GM23248 (cell line): ENCODE measurements at places on chromosomes 2 and 18. TPM values are rescaled to one million over a fixed set of nuclear protein-coding genes. Genes with fewer than 3 reads are reported as not detected.

ABCG8 gene
- not detected in 2 replicates for total RNA-seq

NT5DC4 gene
- total RNA-seq: not detected in 2 replicates

CAPN14 gene
- total RNA-seq: 0.11 TPM in 1 of 2 replicates, not detected in the other

LINC00305 gene
- not detected in 2 replicates for total RNA-seq

CD8B2 gene
- total RNA-seq: not detected in 2 replicates

ALPP gene
- total RNA-seq: not detected in 2 replicates

DAW1 gene
- total RNA-seq: under 0.01 and 2.1 TPM in 2 replicates

GRCh38 chr2:137857881-137858280, 106.4 kb upstream of the HNMT start:
- no peak for DNase-seq

DNA sequence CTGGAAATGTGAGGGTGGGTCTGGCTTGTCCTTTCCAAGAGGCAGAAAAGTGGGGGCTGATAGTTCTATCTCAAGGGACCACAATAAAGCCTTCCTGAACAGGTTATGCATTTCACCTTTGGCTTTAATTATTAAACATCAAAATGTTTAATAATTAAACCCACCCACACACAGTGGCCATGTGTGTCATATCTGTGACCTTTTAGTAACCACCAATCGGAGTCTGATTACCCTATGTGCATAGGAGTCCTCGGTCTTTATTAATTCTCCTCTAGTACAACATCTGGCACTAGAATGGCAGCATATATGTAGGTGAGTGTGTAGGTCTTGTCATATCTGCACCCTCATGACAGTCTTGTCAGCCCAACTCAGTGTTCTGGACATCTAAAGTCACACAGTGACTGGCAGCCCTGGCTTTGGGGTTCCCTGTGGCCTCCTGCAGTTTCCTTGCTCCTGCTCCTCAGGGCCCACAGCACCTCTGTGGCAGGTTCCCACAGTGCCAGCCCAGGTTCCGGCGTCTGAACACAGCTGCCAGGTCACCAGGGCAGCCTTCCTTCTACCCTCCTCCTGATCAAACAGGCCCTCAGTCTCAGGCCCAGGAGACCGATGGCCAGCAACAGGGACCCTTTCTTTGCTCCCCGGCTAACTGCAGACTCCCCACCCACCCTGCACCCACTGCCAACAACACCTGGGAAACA, 100.9 kb downstream of the MTCL1 start:
- DNase-seq: no peak

GRCh38 chr2:172929644-172930043, 146.0 kb upstream of the MAP3K20 start:
- peak; percentile 10 for DNase-seq

DNA sequence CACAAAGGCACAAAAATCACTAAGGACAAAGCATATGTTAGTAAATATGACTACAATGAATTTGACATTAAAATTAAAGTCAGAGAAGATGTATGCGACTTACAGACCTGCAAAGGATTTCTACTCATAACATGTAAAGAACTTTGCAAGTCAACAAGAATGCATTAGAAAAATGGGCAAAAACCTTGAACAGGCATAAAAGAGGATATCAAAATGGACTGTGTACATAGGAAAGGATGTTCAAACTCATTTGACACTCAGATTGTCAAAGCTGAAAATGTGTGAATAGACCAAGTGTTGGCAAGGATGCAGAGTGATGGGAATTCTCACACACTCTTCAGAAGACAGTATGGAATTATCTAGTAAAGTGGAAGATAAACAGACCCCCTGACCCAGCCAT, 94.9 kb downstream of the MYOM1 start:
- no peak for DNase-seq

DNA sequence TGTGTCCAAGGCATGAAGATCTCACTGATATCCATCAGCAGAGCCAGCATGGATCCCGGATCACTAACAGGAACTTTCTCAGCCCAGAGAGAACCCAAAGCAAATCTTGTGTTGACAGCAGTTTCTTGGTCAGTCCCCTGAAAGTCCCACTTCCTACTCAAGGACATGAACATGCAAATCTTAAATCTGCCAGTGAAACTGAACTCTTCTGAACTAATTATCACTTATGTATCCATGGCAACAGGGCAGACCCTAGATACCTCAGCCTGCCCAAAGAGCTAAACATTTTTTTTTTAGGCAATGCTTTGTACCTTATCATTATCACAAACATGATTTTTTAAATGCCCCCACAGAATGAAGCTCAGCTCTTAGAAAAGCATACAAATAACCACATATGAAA, 127.8 kb upstream of the DDX18 start:
- DNase-seq: no peak

DNA sequence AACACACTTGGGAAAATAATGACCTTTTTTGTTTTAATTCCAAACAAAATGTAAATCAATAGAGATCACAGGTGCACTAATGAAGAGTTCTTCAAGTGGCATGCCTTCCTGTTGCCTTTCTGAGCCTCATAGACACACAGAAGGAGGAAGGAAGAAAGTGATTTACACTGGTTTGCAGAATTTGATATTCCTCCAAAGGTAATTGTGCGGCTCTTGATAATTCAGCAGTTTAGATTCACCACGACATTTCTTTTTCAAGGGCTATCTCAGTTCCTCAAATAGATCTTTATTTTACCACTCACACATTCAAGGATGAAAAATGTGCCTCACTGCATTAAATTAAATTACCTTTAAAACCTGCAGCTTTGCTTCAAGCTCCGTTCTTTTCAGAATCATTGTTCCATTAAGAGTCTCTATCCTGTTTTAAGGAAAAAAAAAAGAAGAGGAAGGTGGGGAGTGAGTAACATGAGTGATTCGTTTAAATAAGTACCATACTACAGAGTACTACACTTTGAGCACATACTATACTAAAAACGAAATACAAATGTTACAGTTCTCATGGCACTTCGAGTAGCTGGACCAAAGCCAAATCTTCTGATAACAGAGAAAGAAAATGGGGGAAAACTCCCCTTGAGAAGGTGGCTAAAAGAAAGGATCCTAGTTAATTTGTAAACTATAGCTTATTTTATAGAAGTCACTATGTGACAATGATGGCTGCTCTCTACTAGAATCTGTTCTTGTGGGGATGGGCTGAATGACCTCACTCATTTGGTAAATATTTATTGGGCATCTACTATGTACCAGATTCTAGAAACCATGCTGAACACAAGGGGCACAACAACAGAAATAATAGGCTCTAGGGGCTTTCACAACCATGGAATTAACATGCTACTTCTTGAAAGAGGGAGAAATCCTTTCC, 16.6 kb downstream of the CYTIP start:
- no peak for DNase-seq

DNA sequence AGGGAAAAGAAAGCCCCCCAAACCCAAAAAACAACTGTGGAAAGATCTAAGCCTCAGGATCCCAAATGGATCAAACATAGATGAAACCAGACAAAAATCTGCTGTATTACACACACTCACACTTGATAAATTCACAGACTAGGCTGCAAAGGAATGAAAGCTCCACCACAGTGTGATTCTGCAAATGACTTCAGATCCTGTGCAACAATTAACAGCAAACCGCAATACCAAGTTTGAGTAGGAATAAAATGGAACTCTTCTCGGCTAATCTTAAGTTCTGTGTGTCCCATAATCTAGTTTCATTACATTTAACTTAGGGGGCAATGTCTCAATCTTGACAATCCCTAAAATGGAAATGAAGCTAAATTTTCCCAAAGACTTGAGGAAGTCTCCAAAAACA, 11.9 kb downstream of the CLK1 start:
- DNase-seq: no peak

DNA sequence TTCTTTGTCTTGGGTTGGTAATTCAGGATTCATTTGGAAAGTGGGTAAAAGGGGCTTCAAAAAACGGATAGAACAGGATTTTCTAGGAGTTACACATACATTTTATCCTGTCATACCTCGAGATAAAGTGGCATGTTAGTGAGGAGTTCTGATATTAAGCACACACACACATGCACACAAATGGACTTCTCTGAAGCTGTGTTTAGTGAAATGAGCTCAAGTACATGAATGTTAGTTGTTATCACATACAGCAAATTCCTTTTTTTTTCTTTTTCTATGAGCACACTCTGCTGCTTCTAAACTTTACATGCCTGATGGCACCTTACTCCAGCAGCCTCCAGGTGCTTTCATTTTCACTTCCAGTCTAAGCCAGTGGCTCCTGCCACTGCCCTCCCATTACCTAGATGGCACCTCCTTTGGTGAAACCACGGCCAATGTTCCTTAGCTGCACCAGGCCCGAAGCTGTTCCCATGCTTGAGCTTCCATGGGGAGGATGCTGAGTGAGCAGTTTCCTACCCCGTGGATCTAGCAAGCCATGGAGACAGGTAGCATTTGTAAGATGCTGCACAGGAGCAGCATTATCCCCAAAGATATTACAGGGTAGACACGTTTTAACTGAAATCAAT, 49.7 kb downstream of the STAT1 start:
- DNase-seq: no peak

DNA sequence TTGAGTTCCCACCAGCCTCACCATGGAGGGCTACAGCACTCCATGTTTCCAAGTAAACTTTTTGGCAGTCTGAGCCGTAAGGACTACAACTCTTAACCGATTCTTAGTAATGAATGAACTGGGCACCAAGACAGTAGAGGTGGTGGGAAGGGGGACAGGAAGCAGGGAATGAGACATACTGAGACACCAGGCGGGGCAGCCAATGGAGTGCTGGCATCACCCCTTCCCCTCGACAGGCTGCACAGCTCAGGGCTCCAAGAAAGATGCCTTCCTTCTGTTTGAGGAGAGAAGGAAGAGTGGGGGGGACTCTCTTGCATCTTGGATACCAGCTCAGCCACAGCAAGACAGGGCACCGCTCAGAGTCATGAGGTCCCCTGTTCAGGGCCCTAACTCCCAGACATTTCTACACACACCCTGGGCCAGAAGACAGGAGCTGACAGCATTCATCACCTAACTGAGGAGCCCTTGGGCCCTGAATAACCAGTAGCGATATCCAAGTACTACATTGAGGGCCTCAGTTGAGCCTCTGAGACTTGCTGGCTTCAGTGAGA, 45.2 kb downstream of the USP34 start:
- no peak for DNase-seq

DNA sequence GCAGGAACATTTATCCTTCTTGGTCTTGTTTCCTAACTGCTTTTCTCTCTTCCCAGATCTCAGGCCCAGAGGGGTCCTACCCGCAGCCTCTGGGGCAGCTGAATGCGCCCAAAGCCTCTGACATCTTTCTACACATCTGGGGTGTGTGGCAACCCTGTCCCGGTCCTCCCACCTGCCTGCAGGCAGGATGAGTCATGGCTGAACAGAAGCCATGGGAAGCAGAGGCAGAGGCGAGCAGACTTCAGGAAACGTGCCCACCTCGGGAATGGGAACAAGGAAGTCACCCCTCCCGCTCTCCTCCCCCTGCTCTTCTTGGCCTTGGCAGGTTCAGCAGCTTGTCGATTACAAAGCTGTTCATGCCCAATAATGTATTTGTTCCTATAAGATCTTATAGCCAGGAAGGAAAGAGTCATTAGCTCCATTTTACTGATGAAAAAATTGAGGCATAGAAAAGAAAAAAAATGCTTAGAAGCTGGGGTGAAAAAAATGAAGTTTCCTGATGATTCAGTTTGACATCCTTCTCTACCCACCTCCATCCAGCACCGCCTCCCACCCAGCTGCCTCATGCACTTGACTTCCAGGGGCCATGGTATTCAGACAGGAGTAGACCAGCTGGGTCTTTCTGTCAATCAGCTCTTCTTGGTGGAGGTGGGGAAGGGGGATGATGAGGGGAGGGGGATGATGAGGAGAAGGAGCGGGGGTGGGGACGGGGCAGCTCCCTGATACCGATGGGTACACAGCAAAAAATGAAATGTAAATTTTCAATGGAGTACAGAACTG, 10.4 kb upstream of the KCNF1 start:
- peak; percentile 75 for DNase-seq

DNA sequence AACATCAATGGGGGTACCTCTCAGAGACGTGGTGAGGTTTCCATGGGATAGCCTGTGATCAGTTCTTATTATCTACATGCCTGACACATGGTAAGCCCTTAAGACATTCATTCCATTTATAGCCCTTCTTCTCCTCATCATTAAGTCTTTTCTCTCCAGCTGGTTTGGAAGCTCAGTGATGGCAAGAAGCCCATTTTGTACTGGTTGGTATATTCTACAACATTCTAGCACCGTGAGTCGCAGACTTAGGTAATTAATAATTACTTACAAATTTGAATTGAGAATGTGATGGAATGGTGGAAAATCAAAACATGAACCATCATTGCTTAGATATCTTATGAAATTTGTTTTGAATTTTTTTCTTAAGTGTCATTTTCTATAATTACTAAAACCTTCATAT, 472.6 kb downstream of the DLGAP1 start:
- DNase-seq: peak; percentile 52

- no peak for DNase-seq
Observed at GRCh38 chr2:72274380-72274797, 126.7 kb upstream of the CYP26B1 start.

GRCh38 chr2:27308359-27308881, at the start of gene UCN:
Gene UCN, minus strand, starts transcription at chr2:27308445. Its CDS starts 550 bp downstream, at chr2:27307895.
- peak; percentile 72 for DNase-seq

GRCh38 chr2:182540252-182540651, 113.4 kb upstream of the PDE1A start:
- no peak for DNase-seq

GRCh38 chr2:67515056-67515455, 117.9 kb downstream of the ETAA1 start:
- peak; percentile 28 for DNase-seq

DNA sequence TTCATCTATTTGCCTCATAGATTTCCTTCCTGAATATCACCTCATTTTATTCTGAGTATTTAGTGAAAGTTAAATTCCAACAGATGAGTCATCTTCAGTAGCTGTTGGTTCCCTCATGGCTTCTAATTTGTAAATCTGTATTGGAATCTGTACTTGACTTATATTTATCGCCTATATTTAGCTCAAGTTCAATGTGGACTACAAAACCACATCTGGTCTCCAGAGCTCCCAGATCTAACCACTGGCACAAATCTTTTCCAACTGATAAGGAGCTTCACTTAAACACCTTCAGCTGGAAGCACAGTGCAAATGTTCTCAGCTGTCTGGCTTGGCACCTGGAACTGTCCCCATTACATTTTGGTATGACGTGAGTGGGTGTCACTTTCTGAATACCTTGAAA, 82.8 kb upstream of the DSEL start:
- DNase-seq: peak; percentile 71

DNA sequence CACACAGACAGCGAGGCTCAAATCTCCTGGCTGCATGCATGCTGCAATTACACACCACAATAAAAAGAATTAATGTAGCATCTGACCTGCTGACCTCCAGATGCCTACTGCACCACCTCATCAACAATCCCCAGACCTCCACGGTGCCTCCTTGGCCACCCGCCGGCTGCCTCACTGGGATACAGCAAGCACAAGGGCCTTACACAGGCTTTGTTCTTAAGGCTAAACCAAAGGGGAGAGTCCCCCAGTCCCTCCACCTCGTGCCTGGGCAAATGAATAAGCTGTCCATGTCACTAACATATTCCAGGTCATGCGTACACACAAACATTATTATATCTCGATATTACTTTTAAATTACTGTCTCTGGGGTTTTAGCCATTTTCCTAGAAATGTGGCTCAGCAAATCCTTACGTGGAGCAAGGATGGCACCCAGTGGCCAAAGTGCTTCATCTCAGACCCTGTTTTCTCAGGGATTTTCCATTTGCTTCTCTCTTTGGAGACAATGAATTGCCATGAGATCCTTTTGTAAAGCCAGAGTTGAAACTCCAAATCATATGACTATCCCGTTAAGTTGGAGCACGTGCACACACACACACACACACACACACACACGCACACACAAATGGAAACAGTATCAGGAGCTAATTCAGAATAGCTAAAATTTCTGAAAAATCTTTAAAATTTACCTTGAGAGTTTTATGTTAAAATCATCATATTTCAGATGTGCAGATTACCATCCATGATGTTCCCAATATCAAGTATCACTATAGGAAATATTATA, 313.8 kb downstream of the PDE11A start:
- DNase-seq: peak; percentile 76
